GM12865 (cell line): ENCODE measurements at places on chromosomes 11 and 22.

DNA sequence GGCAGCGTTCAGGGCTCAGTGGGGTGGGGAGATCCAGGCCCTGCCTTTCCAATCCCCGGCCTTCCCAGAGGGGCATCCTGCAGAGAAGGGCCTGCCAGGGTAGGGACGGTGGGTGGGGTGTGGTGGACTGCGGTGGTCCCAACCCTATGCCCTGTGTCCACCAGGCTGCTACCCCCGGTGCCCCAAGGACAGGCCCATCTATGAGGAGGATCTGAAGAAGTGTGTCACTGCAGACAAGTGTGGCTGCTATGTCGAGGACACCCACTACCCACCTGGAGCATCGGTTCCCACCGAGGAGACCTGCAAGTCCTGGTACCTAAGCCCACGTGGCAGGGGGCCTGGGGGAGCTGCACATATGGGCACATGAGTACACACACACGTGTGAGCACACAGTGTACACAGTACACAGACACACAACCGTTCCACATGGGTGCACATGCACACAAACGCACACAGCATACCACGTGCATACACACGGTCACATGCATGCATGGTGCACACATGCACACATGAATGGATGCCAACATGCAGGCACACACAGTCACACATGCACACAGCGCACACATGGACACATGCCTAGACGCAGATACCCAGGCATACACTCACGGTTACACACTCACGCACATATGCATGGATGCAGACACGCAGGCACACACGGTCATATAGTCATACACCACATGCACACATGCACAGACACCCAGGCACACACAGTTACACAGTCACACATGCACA, 16.1 kb downstream of the MUC2 start:
- DNase-seq: no peak

GRCh38 chr11:101390539-101390938, 193.3 kb downstream of the TRPC6 start:
- no peak for DNase-seq

GRCh38 chr11:3939211-3939610, 83.7 kb downstream of the STIM1 start:
- peak; percentile 24 for DNase-seq

DNA sequence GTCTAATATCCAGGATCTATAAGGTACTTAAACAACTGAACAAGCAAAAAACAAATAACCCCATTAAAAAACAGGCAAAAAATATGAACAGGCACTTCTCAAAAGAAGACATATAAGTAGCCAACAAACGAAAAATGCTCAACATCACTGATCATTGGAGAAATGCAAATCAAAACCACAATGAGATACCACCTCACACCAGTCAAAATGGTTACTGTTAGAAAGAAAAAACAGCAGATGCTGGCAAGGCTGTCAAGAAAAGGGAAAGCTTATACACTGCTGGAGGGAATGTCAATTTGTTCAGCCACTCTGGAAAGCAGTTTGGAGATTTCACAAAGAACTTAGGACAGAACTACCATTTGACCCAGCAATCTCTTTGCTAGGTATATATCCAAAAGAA, 30.6 kb upstream of the NOX4 start:
- DNase-seq: no peak

DNA sequence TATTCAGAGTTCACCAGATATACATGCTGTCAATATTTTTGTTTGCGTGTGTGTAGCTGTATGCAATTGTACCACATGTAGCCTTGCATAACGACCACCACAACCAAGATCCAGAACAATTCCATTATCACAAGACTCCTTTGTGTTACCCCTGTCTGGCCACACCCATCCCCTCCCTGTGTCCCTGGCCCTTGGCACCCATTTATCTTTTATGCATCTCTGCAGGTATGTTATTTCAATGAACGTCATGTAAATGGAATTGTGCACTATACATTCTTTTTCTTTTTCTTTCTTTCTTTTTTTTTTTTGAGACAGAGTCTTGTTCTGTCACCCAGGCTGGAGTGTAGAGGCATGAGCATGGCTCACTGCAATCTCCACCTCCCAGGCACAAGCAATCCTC, 9.7 kb upstream of the PAFAH1B2 start:
- no peak for DNase-seq

GRCh38 chr22:39175353-39176142, 23.1 kb upstream of the CBX7 start:
- DNase-seq: no peak

DNA sequence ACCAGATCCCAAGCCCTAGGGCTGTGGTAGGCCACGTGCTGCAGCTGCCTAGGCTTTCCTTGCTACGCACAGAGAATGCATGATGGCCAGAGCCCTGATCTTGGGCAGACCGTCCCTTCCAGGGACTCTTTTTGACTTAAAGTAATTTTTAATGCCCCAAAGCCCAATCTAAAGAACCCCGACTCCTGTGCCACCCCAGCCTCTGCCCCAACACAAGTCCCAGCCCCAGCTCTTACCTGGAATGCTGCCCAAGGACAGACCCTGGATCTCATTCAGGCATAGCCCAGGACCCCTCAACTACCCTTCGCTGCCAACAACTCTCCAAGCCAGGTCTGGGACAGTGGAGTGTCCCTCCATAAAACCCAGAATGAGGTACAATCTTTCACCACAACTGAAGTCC, 211.7 kb upstream of the B3GAT1 start:
- no peak for DNase-seq

DNA sequence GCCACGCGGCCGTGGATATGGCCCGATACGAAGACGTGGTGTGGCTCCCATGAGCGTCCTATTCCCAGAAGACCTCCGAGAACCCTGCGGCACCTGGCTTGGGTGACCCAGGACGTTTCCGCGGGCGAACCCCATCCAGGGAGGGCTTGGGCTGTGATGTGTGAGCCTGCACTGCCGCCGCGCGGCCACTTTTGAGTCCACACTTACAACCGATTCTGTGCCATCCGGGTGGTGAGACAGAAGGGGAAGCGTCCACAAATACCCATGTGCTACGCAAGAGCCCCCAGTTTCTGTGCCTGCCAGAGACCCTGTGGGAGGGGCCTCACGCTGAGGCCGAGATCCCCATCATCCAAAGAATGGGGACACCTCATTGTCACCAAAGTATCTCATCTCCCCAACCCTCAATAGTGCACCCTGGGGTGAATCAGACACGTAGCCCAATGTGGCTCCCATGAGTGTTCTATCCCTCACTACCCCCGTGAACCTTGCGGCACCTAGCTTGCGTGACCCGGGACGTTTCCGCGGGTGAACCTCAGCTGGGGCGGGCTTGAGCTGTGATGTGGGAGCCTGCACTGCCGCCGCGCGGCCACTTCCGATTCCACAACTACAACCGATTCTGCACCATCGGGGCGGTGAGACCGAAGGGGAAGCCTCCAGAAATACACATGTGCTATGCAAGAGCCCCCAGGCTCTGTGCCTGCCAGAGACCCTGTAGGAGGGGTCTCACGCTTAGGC, 4.6 kb upstream of the H19 start:
- DNase-seq: no peak

DNA sequence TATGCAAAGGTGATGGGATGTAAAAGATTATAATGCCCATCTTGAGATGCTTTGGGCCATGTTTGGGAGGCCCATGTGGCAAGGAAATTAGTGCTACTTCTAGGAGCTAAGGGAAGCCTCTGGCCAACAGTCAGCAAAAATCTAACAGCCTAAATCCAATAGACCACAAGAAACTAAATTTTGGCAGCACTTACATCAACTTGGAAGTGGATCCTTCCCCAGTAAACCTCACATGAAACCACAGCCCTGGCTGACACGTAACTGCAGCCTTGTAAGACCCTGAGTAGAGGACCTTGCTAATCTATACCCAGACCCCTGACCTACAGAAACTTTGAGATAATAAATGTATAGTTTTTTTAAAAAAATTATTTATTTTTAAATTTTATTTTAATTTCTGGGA, 13.1 kb upstream of the GRK3 start:
- no peak for DNase-seq

GRCh38 chr22:45434981-45435380, 21.5 kb downstream of the RIBC2 start:
- DNase-seq: no peak
